ENCODE measurements at places on chromosomes 13 and 19.

- no peak for DNase-seq
Measured at GRCh38 chr19:670609-671075, 5.5 kb upstream of the FSTL3 start.

GRCh38 chr13:50457415-50458393 lies 385.8 kb downstream of the DLEU7 start:
- no peak for DNase-seq

DNA sequence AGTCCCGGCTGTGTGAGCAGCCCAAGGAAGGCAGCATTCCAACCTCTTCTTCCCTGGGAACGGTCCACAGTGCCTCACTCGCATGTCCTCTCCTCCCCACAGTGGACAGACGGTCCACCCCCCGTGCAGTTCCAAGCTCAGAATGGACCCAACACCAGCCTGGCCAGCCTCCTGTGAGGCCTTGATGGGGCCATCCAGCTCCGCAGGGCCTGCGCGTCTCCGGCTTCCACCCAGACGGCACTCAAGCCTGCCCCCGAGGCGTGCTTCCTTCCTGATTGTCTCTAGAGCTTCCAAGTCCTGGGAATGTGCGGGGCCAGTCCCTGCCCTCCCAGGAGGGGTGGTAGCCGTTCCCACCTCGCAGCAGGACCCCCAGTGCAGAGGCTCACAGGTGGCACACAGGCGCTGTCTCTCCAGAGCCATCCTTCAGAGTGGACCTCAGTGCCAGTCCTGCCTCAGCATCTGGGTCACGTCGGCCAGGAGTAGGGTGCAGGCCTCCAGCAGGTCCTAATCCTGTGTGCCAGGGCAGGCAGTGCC lies 35.0 kb downstream of the MAU2 start:
- no peak for DNase-seq

- DNase-seq = no peak
Measured at GRCh38 chr13:48816700-48817099, 159.0 kb upstream of the FNDC3A start.

DNA sequence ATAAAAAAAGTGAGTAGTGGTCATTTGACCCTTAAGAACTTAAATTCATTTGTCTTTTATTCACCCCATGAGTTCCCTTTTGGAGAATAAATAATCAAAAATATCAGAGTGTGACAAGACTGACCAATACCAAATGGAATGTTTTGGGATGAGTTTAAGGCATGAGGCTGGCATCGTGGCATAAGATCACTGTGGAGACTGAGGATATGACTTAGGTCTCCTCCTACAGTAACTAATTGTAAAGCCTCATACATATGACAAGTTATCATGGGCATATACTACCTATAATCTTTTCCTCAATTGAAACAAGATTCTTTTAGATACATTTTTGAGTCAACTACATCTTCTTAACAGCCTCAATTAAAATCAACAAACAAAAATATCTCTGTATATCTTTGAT lies 782.0 kb downstream of the SLITRK1 start:
- DNase-seq = no peak

DNA sequence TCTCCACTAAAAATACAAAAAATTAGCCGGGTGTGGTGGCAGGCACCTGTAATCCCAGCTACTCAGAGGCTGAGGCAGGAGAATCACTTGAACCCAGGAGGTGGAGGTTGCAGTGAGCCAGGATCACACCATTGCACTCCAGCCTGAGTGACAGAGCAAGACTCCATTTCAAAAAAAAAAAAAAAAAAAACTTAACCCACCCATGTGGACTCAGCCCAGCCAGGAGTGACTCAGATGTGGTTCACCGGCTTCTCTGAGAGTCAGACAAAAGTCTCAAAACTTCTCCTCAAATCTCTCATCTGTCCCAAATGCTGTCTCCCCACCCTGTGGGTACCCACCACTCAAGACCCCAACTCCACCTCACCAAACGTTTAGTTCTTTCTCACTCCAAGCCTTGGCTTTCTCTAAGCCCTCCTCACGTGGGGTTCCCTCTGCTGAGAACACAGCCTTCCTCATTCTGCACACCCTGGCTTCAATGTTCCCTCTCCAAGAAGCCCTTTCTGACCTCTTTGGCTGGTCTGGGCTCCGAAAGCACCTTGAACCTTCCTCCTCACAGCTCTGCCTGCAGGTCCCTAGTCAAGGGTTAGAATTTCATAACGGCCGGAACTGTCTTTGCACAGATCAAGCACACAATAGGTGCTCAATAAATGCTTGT lies 11.1 kb upstream of the RAB3A start:
- DNase-seq = no peak

- DNase-seq = no peak
Measured at GRCh38 chr19:33252971-33253370, 27.3 kb upstream of the SLC7A10 start.

All from A673 (cell line).